Cardiac muscle cell (in vitro differentiated cells and primary cell): ENCODE measurements at places on chromosomes 13 and 19. TPM values are rescaled to one million over a fixed set of nuclear protein-coding genes. Genes with fewer than 3 reads are reported as not detected.

LRRC25 gene
- not detected in 2 replicates for polyA plus RNA-seq

HSPH1 gene
- polyA plus RNA-seq = 42.2 and 50.8 TPM in 2 replicates

MBD3L3 gene
- polyA plus RNA-seq = not detected in 2 replicates

KANK3 gene
- 0.72 and 1.8 TPM in 2 replicates for polyA plus RNA-seq

DNA sequence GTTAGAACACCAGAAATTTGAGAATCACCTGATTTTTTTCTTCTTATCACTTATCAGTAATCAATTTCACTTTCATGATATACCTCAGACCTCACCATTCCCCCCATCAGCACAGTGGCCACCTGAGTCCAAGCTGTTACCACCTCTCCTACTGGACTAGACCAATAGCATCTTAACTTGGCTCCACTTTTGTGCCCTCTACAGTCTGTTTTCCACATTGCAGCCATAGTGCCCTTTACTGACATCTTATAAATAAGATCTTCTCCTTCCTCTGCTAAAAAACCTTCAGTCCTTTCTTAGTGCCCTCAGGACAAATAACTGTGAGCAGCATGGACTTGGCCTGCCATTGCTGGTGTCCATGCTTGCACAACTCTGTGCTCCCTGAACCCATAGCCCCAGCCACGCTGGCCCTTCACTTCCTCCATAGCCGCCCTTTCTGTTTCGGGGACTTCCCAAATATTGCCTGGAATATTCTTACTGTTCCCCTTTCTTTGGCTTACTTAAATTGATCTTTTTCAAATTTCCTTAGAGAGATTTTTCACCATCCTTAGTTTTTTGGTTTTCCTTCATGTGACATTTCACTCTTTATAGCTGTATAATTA is 380.8 kb downstream of the LMO7 start:
- H3K27me3 ChIP-seq = no peaks in the 10 kb centered on the region
- H3K36me3 ChIP-seq = no peaks in the 10 kb centered on the region
- peak; percentile 40 for DNase-seq
- H3K4me1 ChIP-seq = peaks cover 48% of the 10 kb centered on the region

DNA sequence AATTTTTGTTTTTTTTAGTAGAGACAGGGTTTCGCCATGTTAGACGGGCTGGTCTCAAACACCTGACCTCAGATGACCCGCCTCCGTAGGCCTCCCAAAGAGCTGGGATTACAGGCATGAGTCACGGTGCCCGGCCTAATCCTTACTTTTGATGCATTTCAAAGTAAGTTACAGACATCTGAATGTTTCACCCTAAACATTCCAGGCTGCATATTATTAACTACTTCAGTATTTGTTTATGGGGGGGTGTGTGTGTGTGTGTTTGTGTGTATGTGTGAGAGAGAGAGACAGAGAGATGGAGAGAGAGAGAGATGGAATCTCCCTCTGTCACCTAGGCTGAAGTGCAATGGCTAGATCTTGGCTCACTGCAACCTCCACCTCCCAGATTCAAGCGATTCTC is 13.1 kb downstream of the SULT2B1 start:
- peaks cover 5% of the 10 kb centered on the region for H3K4me1 ChIP-seq
- no peaks in the 10 kb centered on the region for H3K36me3 ChIP-seq
- DNase-seq = no peak
- no peak overlapping the region for H3K4me3 ChIP-seq

- no peaks in the 10 kb centered on the region for H3K4me1 ChIP-seq
- no peaks in the 10 kb centered on the region for H3K27me3 ChIP-seq
- no peak for DNase-seq
- H3K36me3 ChIP-seq = no peaks in the 10 kb centered on the region
These were observed 194.5 kb downstream of the NBEA start for GRCh38 chr13:35136585-35136984.

DNA sequence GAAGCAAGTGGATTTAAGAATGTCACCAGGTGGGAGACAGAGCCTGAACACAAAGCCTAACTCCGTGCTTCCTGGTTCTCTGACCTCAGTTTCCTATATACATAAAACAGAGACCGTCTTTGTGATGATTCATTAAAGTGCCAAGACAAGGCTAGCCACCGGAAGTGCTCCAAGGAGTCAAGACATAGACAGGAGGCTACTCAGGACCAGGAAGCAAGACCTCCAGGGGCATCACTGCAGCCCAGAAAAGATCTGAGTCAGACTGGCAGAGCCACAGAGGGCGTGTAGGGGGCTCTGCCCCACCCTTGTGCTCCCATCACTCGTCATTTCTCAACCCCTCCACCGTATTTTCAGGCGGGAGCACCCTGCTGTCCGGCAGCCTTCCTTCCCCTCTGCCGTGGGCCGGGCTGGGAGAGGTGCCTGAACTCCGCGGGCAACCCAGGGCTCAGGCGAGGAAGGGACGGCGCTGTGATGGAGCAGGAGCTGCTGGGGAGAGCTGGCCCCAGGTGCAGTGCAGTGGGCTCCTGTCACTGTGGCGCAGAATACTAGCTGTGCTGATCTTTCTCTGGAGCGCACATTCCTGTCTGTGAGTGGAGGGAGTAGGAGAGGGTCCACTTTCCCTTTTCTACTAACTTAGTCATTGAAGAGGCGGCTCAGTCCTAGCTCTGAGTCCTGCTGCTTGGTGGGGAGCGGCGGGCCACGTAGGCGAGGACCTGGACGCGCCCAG is 134.7 kb upstream of the GPR12 start:
- H3K36me3 ChIP-seq = no peaks in the 10 kb centered on the region
- H3K27me3 ChIP-seq = no peaks in the 10 kb centered on the region
- H3K27ac ChIP-seq = no peak overlapping the region
- H3K4me1 ChIP-seq = peaks cover 4% of the 10 kb centered on the region
- DNase-seq = no peak
- no peak overlapping the region for H3K4me3 ChIP-seq
